Activated CD4-positive, alpha-beta T cell treated with anti-CD3 and anti-CD28 coated beads, Interleukin-10, Interleukin-2, amounts not matched to agents 100 ng/mL and 50 ng/mL, durations not matched to agents 16 hours and 8 hours (primary cell): ENCODE measurements at places on chromosomes 16 and 17.

- DNase-seq: no peak
Measured at GRCh38 chr17:77501751-77502625, 361.2 kb downstream of the SEC14L1 start.

DNA sequence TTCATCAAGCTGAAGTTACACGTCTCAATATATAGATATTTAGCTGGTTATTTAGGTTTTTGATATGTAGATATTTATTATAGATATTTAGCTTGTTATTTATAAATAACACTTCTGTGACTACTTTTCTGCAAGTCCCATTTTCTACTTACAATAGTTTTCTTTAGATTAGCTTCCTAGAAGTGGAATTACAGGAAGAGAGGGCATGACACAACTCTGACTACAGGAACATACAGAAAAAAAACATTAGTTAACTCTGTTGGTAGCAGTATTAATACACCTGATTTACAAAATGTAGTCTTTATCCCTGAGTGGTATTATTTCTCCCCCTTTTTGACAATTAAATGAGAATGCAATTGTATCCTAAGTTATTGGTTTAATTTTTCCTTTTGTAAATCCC lies 21.2 kb upstream of the CCL1 start:
- DNase-seq: no peak

DNA sequence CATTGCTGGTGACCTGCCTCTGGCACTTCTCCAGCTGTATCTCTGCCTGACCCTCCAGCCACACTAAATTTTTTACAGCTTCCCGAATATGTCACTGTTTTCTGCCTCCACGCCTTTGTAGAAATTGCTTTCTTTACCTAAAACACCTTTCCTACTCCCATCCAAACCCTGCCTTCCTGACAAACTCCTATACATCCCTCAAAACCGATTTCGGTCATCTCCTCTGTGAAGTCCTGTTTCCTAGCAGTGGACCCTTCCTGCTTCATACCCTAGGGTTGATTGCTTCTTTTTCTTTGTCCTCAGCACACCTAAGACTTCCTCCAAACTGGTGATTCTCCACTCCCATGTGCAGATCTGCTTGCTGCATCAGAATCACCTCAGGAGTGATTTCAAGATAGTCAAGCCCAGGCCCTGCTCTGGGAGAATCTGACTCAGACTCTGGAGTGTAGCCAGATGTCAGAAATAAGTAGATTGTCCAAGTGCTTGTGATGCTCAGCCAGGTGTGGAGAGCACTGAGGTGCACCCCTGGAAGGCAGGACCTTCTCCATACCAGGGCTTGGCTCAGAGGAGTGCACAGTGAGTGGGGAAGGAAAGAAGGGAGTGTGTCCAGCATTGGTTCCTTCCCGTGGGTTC lies 184.2 kb downstream of the COPRS start:
- peak; percentile 12 for DNase-seq

- DNase-seq: peak; percentile 72
Measured at GRCh38 chr17:1108765-1109605, 70.8 kb downstream of the ABR start.

DNA sequence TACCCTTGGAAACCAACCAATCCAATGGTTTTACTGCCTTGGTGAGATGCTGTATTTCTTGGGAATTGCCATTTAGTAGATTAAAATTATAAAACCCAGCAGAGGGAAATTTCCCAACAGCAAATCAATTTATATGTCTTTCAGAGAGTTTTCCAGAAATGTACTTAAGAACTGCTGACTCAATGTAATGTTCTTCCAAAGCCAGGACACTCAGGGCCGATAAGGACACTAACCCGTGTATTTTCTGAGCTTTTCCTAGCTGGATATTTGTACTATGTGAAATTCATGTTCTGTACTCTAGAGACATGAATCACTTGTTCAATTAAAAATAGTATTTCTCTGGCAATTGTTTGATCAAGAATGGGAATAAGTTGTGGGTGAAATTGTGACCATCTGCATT lies 121.4 kb downstream of the KCNJ2 start:
- DNase-seq: no peak

- peak; percentile 78 for DNase-seq
Measured at GRCh38 chr16:70395345-70395901, 43.5 kb downstream of the ST3GAL2 start.

DNA sequence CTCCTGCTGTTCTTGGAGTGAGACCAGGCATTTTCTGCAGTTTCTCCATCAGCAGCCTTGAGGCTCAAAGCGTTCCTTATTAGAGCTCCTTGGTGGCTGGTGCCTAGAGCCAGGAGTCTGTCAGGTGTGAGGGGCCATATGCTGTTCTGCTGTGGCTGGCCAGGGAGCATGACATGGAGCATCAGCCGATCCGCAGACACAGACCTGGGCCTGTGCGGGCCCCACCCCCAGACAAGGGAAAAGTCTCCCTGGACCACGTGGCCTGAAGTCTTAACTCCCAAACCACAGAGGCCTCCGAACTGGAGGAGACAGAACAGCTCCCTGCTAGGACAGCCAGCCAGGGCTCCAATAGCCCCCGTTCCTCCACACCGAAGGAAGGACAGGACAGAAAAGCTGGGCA lies 162.7 kb upstream of the CIBAR2 start:
- no peak for DNase-seq

GRCh38 chr16:22664561-22664997 lies 149.4 kb upstream of the HS3ST2 start:
- no peak for DNase-seq

GRCh38 chr17:13835151-13835550 lies 233.4 kb upstream of the HS3ST3A1 start:
- no peak for DNase-seq

DNA sequence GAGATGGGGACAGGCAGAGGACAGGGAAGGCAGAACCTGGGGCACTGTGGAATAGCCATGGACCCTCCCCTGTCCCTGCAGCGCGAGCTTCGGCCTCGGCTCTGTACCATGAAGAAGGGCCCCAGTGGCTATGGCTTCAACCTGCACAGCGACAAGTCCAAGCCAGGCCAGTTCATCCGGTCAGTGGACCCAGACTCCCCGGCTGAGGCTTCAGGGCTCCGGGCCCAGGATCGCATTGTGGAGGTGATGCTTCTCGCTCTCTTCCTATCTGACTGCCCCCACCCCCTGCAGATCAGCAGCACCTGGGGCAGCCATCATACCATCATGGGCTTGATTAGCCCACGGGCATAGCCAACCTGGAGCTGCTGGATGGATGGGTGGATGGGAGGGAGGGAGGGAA lies 13.5 kb downstream of the NHERF1 start:
- no peak for DNase-seq

DNA sequence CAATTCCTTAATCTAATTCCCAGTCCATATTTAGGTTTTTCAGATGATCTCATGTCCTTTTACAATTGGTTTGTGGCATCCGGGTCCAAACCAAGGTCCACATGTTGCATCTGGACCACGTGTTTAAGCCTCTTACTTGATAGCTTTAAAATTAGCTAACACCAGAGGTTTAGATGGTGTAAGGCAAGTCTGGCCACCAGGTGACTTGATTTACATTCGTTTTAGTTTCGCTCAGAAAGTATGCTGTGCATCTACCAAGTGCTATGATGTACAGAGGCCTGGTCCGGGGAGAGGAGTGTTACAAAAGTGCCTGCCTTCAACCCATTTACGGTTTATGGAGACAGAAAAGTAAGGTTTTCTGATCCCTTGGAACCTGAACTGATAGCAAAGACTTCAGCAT lies 878 bp upstream of the DNAJA2 start:
- DNase-seq: peak; percentile 63

DNA sequence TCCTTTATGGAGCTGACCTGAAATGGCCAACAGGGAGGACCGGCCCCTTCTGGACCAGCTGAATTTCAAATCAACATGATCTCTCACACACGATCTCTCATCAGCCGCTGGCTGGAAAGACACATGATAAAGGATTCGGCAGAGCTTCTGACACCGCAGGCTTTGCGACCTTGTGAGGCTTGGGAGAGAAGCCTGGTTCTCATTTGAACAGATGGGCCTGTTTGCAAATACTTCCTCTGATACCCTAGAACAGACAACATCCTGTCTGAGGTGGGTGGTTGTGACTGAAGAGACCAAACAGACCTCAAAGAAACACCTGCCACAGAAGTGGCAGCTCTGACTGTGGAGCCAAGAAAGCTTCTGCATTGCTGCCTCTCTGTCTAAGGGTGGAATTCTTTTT lies 77.9 kb upstream of the SDK2 start:
- no peak for DNase-seq

- no peak for DNase-seq
Measured at GRCh38 chr16:10339777-10340732, 45.8 kb upstream of the ATF7IP2 start.

- DNase-seq: no peak
Measured at GRCh38 chr17:11511696-11512095, 86.6 kb upstream of the DNAH9 start.

- DNase-seq: peak; percentile 64
Measured at GRCh38 chr16:85275533-85276249, 163.4 kb upstream of the CIBAR2 start.

DNA sequence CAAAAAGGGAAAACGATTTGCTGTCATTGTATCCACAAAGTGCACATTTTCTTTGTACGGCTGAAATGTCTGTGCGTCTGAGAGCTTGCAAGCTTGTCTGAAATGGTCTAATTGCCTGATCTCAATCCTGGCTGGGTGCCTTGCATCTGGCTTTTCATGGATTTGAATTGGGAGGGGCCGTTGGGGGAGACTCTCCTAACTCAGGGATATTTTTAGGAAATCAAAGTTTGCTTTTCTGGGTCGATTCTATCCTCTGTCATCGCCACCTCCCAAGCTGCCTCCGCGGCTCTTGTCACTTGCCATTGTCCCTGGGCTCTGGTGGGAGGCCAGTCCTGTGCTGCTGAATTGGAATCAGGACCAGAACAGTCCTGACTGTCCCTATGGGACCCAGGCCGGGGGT lies 33.3 kb upstream of the MGAT5B start:
- DNase-seq: no peak

GRCh38 chr17:31532081-31532480 lies 140.6 kb downstream of the RAB11FIP4 start:
- DNase-seq: no peak

DNA sequence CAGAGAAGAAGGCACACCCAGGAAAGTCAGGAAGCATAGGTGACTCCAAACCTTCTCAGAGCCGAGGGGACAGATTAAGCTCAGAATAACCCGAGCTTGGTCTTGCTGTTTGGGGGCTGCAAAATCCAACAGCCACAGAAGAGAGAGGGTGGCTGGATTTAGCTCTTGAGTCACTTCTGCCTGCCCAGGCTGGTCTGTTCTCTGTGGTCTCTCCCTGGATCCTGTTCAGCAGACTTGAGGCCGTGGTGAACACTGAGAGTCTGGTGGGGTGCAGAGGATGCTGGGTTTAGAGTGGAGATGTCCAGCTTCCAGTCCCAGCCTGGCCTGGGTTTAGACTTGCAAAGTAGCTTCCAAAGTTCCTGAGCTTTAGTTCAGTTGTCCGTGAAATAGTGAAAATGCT lies 8.8 kb downstream of the SLC26A11 start:
- no peak for DNase-seq

DNA sequence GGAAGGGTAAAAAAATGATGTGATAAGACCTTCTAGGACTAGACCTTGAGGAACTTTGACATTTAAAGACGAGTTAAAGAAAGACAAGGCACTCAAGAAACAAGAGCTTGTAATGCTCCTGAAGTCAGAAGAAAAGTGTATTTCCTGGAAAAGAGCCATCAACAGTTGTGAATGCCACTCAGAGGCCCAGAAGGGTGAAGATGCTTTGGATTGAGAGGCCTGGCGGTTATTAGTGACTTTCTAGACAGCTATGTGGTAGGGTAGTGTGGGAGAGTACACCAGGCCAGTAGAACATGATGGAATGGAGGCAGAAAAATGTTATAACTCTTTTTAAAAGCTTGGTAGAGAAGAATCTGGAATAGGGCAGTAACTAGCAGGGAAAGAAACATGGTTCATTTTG lies 34.1 kb upstream of the ANKFN1 start:
- DNase-seq: no peak

DNA sequence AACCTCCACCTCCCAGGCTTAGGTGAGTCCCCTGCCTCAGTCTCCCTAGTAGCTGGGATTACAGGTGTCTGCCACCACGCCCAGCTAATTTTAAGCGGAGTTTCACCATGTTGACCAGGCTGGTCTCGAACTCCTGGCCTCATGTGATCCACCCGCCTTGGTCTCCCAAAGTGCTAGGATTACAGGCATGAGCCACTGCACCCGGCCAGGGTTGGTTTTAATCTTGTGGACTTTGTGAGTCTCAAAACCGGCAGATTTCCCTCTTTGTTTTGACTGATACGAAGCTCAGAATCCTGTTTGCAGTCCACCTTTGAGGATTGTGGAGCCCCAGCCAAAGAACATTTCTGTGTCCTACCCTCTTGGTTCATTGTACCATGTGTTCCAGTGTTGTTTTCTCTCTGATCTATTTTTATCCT lies 16.4 kb upstream of the CPSF4L start:
- DNase-seq: no peak

GRCh38 chr16:68486502-68487202 lies 38.3 kb upstream of the SMPD3 start:
- DNase-seq: no peak

- DNase-seq: no peak
Measured at GRCh38 chr17:60513014-60513413, 13.0 kb downstream of the APPBP2 start.

DNA sequence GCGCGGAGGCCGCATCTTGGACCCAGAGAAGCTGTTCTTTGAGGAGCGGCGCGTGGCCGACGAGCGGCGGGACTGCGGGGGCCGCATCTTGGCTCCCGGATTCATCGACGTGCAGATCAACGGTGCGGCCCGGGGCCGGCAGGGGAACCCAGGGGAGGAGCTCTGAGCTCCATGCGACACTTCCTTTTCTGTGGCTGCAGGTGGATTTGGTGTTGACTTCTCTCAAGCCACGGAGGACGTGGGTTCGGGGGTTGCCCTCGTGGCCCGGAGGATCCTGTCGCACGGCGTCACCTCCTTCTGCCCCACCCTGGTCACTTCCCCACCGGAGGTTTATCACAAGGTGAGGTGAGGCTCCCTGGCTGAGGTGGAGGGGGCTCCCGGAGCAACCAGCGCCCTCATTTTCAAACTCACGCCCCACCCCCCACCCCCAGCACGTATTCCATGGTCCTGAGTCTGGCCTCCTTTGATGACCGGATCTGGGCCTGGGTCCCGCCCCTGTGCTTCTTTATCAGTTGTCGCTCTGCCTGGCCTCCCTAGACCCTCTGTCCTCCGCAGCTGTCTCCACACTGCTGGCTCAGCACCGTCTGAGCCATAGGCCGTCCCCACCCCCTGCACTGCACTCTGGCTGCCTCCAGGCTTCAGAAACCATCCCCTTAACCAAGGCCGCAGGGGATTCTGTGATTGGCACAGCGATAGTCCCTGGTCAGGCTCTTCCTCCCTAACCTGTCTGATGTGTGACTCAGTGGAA lies 787 bp downstream of the AMDHD2 start:
- DNase-seq: peak; percentile 64

GRCh38 chr17:71825687-71826086 lies 295.1 kb upstream of the SOX9 start:
- DNase-seq: no peak

DNA sequence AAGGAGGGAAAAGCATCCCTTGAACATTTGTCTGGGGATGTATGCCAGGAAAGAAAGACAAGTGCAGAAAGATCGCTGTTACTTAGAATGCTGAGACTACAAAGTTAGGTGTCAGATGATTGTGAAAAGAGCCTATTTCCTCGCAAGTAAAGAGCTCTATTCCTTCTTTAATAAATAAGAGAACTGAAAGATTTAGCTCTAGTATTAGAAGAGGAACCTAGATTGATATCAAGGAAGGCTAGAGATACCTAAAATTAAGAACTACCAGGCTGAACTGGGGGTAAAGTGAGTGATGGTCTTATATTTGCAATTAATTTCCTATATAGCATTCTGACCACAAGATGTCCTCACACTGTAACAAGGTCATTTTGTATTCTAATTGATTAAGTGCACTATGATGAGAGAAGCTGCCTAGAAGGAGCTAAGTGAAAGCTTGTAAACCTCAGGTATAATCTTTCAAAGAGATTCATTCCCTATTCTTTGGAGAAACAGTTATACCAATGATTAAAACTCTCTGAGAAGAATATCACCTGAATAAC lies 62.3 kb downstream of the SSH2 start:
- DNase-seq: no peak
